Cortex of kidney (tissue), 1 donor: ENCODE measurements at places on chromosomes 16 and 17.

DNA sequence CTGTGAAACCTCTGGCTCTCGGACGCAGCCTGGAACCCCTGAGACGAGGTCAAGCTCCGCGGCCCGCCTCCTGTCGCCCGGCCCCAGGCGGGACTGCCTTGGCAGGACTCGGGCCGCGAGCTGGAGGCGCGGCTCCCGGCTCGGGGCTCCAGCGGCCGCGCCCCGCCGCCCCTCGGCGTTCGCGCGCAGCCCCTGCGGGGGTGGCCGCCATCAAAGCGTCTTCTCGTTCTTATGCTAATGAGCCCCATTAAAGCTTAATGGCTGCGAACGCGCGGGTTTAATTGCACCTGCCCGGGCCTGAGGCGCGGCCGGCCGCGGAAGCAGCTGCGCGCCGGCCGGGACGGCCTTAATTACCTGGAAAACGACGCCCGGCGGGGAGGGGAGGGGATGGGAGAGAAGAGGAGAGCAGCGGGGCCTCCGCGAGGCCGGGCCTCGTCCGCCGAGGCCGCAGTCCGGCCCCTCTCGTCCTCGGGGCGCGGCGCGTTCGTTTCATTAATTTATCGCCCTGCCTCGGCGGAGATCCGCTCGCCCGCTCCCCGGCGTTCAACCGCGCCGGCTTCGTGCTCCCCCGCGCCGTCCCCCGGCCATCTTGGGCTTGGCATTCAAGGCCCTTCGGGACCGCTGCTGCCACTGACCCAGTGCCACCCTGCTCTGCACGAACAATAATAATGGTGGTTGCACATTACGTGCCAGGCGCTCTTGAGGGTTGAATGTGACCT is 19.2 kb downstream of the RAI1 start:
- DNase-seq: no peak

DNA sequence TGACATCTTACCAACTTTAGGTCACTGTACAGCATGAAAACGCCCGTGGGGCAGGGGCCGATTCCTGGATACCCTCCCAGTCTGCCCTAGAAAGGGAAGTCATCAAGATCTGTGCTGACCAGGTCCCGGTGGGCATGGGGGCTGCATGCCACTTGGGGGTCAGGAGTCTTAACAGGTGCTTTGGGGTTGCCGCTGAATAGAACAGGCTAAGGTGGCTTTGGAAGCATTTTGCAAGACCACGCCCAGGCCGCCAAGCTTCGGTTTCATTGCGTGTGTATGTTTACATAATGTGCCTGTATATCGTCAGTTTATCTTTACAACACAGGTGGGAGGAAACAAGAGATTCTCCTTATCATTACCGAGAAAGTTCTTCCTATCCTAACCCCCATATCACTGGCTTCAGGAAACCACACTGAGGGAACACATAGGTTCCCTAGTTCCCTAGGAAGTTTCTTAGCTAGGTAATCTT is 13.3 kb upstream of the USP36 start:
- no peak for DNase-seq

DNA sequence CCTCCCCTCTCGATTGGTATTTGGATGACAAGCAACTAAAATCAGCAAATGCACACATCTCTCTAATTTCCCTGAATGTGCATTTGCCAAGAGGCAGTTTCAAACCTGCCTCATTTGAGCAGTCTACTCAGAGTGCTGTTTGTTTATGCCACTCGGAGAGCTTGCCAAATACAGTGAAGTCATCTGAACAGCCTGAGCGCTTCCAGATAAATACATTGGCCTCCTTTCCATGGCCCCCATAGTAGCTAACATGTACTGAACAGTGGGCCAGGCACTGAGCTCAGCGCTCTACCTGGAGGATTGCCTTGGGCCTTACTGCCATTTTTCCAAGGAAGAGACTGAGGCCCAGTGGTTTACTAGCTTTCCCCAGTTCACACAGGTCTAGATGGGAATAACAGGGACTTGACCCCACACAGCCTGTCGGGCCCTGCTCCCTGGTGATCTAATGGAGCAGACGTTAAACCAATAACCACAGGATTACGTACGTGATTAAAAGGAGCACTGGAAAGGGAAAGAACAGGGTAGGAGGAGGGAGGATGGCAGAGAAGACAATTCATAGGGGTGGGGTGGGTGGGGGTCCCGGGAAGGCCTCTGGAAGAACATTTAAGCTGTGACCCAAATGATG is 18.7 kb upstream of the ANKRD40CL start:
- no peak for DNase-seq

DNA sequence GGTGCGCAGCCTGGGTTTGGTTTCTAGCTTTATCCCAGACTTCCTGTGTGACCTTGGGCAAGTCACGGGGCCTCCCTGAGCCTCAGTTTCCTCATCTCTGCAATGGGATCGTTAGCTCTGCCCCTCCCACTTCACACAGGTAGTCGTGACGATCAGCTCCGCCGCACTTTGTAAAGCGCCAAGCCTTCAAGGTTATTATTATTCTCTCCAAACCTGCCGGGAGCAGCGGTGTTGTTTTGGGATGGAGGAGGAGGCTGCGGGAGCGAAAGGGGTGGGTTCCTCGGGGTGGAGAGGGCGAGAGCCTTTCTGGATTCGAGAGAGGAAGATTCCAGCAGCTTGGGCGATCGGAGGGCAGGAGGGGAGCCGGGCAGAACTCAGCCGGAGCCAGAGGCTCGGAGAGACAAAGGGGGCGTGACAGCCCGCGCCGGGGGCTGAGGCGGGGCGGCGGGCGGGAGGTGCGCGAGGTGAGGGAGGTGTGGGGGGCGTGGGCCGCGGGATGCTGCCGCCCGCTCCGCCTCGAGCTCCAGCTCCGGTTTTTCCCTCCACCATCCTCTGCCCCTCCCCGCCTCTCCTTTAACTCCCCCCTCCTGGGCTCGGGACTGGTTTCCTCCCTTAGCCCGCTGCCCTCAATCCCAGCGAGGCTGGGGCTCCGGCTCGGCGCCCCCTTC is at the start of gene EFNB3:
Gene EFNB3 (plus strand): TSS at position 602 of the 668 bp plus-strand sequence. CDS start 397 bp downstream, outside the sequence.
- DNase-seq: no peak

GRCh38 chr17:59859444-59860025 is 33.2 kb downstream of the TUBD1 start:
- DNase-seq: no peak

- DNase-seq: no peak
Observed at GRCh38 chr17:37358098-37358829, 17.5 kb upstream of the C17orf78 start.

DNA sequence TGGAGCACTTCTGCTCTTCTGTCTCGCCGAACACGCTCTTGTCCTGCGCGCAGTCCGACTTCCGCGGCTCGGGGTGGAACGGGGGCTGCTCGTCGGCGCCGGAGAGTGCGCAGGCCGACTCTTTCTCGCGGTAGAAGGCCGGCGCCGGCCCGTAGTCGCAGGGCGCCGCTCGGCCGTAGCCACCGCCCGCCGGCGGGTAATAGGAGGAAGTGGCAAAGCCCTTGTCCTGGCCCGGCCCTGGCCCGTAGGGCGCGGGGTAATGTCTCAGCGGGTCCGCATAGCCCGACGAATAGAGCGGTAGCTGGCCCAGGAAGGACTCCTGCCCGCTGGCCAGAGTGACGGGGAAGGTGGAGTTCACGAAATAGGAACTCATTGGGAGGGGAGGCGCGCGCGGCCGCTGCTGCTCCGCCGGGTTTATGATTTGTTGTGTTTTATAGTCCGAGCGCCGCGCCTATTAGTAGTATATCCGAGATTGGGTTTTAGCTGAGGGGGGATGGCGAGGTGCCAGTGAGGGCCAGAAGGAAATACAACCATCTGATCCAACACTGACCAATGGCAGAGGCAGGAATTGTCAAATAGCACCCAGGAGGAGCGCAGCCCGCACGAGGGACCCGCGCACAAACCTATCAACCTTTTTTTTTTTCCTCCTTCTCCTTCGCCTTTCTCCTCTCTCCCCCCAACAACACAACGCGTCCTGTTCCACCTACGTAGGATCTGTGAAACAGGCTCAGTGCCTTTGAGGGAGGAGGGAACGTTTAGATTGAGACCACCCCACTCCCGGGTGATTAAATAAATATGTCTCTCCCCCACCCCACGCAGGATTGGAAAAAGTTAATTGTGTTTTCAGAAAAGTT is 4.4 kb upstream of the HOXB5 start:
- no peak for DNase-seq

GRCh38 chr17:28963841-28964240 is 12.5 kb upstream of the PHF12 start:
- DNase-seq: no peak

DNA sequence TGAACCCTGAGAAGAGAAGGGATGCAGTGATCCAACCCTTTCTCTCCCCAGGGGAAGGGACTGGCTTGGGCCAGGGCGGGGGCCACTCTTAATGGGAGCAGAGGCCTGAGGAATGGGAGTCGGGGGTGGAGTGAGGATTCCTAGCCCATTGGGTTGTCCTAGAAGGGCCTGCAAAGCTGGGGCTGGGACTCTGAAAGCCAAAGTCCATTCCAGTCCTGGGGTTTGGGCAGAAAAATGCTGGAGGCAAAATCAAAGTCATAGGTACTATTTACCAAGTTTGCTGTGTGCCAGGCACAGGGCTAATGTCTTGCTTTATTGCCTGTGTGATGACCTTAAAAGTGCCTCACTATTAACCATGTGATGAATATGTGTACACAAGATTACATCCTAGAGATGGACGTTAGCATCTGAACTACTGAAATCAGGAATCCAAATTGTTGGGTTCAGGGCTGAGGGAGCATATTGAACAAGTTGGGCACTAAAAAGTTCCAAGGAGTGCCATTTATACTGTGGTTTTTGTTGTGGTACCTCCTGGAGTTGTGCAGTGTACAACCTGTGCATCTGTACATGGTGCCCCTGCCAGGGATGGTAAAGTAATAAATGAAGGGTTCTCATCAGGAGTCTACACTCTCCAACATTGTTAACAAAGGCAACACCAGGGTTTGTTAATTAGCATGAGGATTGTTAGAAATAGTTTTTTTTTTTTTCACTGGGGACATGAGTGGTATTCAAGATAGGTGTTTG is 84.4 kb upstream of the NKD1 start:
- no peak for DNase-seq

DNA sequence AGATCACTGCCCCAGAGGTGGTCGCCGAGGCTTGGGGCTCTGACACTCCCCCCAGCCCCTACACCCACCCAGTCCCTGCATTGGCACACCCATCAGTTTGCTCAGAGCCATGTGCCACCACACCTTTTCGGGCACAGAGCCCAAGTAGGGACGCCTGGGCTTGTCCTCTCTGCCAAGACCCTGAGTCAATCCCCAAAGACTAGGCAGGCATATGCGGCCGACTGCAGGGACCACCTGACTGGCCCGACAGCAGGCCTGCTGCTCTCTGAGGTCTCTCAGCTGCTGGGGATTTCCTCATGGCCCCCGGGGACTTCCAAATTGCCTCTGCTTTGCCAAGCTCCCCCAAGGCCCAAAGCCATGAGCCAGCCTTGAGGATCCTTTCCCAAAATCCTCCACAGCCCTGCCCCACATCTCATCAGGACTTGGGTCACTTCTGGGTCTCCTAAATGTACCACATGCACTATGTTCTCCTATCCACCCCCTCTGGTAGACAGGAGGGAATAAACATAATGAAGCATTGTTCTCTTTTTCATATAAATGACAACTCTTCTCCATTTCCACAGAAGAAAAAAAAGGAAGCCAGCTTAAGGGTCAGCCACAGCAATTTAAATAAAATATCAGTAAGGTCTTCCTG is 30.6 kb downstream of the MYO18A start:
- DNase-seq: no peak

GRCh38 chr17:72590882-72591281 is 470.1 kb downstream of the SOX9 start:
- DNase-seq: no peak

DNA sequence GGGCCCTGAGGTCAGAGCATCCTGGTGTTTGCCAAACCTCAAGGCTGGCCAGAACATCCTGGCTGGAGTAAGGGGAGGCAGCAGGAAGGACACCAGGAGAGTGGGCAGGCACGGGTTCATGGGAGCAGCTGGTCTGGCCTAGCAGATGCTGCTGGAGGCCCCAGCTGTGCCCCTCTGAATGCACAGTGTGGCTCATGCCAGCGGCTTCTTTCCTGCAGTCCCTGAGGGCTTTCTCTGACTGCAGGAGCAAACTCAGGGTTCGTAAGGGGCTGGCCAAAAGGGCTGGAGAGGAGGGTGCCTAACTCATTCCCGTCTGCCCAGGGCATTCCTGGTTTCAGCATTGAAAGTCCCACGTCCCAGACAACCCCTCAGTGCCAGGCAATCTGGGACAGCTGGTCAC is 78.7 kb downstream of the ZDHHC7 start:
- DNase-seq: no peak

DNA sequence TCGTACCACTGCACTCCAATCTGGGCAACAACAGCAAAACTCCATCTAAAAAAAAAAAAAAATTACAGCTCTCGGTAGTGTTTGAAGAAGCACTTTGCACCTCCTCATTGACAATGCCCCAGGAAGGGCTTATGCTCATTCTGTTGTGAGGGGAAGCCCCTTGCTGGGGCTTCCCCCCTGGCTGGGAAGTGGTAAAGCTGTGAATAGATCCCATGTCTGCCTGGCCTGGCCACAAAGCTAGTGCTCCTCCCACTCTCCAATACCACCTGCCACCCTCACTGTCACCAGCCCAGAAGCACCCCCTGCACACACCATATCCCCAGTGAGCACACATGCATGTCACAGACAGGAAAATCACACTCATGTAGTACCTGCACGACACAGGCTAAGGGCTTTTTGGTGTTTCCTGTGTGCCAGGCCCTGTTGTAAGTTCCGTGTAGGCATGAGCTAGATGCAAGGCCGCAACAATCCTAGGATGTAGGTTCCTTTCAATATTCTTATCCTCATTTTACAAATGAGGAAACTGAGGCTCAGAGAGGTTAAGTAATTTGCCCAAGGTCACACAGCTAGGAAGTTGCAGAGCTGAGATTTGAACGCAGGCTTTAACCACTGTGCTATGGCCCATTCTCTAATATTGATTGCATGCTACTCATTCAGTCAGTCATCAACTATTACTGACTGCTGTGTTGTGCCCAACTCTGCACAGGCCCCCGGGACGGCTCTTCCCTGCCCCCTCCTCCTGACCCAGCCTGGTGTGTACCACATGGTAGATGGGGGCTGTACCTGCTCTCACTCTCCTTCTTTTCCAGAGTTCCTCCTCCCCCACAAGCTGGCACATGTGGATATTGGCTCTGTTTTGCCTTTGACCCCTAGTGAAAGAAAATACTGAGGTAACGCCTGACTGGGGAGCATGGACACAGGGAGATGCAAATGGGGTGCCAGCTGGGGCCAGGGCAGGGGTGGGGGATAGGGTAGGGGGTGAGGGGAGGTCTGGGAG is 11.9 kb upstream of the COL1A1 start:
- DNase-seq: no peak

- DNase-seq: no peak
Observed at GRCh38 chr17:32629563-32630190, 142.9 kb downstream of the CDK5R1 start.

- DNase-seq: no peak
Observed at GRCh38 chr17:82267575-82268379, 5.7 kb downstream of the CSNK1D start.

DNA sequence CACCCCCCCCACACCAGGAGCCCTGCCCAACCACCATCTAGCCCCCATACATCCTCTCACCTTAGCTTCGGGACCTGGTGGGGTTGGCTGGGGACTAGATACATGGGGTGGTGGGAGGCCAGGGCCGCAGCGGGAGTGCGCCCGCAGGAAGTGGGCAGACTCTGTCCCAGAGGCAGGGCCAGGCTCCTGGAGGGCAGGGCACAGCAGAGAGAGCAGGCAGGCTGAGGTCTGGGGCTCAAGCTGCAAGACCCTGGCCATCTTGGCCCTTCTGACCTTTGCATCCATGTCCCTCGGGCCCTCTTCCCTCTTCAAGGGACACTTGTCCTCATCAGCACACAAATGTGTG is 2.7 kb downstream of the ENKD1 start:
- no peak for DNase-seq

GRCh38 chr17:53100126-53100525 is 722.6 kb upstream of the KIF2B start:
- DNase-seq: no peak

- DNase-seq: no peak
Observed at GRCh38 chr17:59439262-59439661, 107.8 kb downstream of the YPEL2 start.

GRCh38 chr16:24635900-24636610 is 93.4 kb upstream of the TNRC6A start:
- no peak for DNase-seq
